Bone marrow (tissue), 2 donors: ENCODE measurements at places on chromosomes 6 and 20.

GRCh38 chr20:22568872-22569344 lies 15.5 kb downstream of the FOXA2 start:
- no peak for DNase-seq

- DNase-seq, result no peak
Observed at GRCh38 chr6:158640519-158640918, 4.0 kb downstream of the DYNLT1 start.

DNA sequence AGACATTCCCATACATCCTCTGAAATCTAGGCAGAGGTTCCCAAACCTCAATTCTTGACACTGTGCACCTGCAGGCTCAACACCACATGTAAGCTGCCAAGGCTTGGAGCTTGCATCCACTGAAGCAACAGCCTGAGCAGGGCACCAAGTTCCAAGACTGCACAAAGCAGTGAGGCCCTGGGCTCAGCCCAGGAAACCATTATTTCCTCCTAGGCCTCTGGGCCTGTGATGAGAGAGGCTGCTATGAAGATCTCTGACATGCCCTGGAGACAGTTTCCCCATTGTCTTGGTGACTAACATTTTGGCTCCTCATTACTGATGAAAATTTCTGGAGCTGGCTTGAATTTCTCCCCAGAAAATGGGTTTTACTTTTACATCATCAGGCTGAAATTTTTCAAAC lies 107.5 kb upstream of the SAMD5 start:
- DNase-seq, result no peak

DNA sequence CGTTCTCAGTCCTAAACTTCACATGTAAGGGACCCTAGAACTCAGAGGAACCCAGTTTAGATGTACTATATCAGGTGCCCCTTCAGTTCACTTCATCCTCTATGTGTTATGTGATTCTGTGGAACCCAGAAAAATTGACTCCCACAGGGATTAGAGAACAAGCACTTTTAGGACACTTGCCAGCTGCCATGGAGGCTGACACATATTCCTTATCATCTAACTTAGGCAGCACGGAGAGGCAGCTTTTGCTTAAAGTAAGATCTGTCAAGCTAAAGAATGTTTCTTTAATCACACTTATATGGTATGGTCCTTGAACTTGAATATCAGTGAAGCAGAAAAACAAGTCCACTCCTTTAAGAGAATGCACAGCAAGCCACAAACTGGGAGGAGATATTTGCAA lies 701.5 kb upstream of the ID4 start:
- DNase-seq, result no peak

GRCh38 chr20:34254979-34255378 lies 13.8 kb downstream of the ASIP start:
- DNase-seq, result no peak

- no peak for DNase-seq
Observed at GRCh38 chr6:26214803-26215584, 127.8 kb downstream of the HFE start.

DNA sequence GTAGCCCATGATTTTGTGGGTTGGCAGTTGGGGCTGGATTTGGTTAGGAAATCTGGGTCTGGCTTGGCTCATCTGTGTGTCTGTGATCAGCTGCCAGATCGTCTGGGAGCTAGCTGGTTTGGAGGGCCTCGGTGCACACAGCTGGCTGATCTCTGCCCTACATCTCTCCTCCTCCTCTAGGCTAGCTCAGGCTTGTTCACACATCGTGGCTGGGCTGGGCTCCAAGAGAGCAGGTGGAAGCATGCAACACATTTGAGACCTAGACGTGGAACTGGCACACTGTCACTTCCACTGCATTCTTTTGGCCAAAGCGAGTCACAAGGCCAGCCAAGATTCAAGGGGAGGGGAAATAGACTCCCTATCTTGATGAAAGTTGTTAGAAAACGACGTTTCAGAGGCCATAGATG lies 15.9 kb downstream of the NDUFAF5 start:
- no peak for DNase-seq
